ENCODE measurements at places on chromosomes 13 and 19.

DNA sequence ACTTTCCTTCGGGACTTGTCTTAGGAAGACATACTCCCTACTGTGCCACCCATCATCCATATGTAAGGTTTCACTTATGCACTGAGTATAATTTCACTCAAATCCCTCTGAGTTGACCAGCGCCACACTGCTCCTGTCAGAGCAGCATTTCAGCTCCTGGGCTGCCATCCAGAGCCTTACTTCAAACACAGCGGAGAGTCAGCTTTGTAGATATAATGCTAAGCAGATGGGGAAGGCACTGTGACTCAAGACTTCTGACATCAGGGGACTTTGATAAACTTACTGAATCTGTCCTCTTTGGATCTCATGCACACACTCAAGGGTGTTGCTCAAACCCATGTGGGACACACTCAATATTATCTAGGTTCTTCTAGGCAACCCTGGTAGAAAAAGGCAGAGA is 34.9 kb downstream of the DOCK9 start:
- no peaks in the 10 kb centered on the region for H3K36me3 ChIP-seq
- no peak overlapping the region for H3K4me3 ChIP-seq
- H3K27ac ChIP-seq: no peak overlapping the region
- no peaks in the 10 kb centered on the region for H3K27me3 ChIP-seq
- DNase-seq: no peak

DNA sequence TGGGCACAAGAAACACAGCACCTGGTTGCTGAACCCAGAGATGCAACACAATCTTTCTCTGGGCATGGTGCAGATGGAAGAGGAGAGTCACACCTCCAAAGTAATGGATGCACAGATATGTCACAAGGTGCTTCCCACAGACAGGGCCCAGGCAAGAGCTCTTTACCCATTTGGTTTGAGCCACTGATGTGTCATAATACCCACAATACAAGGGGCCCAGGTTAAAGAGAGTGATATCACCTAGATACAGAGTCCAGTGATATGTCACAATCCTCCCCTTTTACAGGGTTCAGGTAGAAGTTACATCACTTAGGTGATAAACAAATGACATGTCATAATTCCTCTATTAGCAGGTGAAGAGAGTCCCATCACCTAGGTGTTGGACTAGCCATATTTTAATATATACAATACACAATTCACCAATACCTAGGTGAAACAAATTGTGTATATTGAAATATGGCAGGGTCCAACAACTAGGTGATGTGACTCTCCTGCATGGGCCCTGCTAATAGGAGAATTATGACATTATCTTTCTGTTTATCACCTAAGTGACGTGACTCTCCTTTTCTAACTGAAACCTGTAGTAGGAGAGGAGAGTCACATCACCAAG is 5.6 kb upstream of the ZNF43 start:
- peaks cover 86% of the 10 kb centered on the region for H3K36me3 ChIP-seq
- no peaks in the 10 kb centered on the region for H3K27me3 ChIP-seq
- H3K4me3 ChIP-seq: no peak overlapping the region
- H3K4me1 ChIP-seq: no peaks in the 10 kb centered on the region

DNA sequence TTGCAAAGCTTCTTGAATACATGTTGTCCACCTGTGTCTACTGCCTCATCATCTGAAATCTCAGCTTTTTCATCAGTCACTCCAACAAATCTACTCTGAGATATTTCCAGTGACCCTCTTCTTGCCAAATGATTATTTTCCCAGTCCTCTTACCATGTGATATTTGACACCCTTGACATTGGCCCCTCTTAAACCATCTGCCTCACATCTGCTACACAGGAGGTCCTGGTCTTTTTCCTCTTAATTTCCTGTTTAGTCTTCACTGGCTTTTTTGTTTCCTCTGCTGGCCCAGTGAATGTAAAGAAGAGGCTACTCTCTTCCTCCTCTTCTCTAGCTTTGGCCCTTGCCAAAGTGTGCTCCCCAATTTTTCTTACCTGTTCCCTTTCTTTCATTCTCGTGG is 218.7 kb downstream of the DNAJC15 start:
- no peaks in the 10 kb centered on the region for H3K27me3 ChIP-seq
- H3K27ac ChIP-seq: no peak overlapping the region

DNA sequence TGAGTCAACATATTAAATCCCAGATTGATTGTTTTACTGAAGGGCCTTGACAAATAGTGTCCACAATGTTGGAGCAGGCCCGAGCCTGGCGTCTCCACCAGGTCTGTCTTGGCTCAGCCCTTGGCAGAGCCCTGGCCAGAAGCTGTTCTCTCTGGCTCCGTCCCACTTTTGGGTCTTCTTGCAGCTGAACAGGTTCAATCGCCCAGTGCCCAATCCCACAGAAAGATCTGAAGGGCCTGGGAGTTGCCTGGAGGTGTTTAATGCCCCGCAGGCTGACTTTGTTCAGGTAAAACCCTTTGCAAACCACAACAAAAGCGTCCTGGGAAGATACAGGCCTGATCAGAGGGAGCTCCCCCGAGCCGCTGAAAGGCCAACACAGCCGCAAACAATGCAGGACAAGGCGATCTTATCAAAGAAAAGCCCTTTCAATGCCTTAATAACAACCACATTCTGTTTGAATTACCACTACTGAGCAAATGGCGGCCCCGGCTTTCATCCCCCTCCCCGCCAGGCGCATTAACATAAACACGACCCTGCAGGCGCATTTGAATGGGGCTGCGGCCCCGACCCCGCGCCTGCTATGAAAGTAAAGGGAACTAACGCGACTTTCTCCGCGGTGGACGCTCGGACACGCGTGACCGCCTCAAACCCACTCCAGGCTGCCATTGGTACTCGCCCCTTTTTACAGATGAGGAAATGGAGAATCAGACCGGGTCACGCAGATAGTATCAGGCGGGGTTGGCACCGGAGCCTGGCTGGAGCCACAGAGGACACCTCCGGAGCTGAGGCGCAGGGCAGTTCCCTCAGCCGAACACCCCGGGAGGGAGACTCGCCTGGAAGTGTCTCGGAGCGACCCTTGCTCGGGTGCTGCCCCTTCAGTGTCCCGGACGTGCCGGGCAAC is 3.1 kb downstream of the CDX2 start:
- H3K4me1 ChIP-seq: peaks cover 33% of the 10 kb centered on the region
- H3K4me3 ChIP-seq: peak overlapping the region; percentile 29
- no peaks in the 10 kb centered on the region for H3K36me3 ChIP-seq
- H3K27me3 ChIP-seq: peaks cover 91% of the 10 kb centered on the region
- H3K27ac ChIP-seq: no peak overlapping the region

DNA sequence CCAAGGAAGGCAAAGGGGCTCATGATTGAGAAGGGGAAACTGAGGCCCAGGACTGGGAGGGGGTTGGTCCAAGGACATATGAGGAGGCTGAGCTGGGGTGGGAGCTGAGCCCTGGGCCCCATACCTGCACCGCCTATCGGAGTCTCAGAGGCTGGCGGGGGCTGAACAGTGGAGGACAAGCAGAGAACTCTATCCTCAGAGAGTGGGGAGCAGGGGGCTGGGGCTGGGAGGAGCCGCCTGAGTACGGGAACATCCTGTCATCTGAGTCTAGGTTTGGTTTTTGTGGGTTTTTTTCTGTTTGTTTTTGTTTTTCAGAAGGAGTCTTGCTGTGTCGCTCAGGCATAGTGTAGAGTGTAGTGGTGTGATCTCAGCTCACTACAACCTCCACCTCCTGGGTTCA is 6.2 kb downstream of the ARRDC2 start:
- no peaks in the 10 kb centered on the region for H3K4me1 ChIP-seq
- H3K4me3 ChIP-seq: no peak overlapping the region
- H3K27me3 ChIP-seq: no peaks in the 10 kb centered on the region

Measured in H1 (cell line).